PC-3 (cell line): ENCODE measurements at places on chromosomes 6 and 20. TPM values are rescaled to one million over a fixed set of nuclear protein-coding genes. Genes with fewer than 3 reads are reported as not detected.

DNA sequence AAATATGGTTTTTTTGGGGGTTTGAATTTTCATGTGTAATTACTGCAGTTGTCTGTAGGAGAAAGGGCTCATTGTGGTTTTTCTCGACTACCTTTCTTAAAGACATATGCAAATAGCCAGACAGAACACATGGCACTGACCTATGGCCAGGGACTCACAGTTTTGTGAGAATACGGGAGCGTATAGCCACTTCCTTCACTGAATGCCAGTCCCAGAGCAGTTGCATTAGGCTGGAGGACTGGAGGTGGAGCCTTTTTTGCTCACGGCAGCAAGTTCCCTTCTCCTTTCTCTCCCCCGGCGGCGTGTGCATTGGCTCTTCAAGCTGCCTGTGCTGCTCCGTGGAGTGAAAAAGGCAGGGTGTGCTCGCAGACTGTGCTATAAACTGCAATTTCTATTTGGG is 114.9 kb downstream of the AKAP7 start:
- no peaks in the 10 kb centered on the region for H3K36me3 ChIP-seq
- no peak overlapping the region for H3K27ac ChIP-seq
- H3K4me3 ChIP-seq: peak overlapping the region; percentile 59
- H3K4me1 ChIP-seq: no peaks in the 10 kb centered on the region
- no peaks in the 10 kb centered on the region for H3K27me3 ChIP-seq
- DNase-seq: peak; percentile 45

DNA sequence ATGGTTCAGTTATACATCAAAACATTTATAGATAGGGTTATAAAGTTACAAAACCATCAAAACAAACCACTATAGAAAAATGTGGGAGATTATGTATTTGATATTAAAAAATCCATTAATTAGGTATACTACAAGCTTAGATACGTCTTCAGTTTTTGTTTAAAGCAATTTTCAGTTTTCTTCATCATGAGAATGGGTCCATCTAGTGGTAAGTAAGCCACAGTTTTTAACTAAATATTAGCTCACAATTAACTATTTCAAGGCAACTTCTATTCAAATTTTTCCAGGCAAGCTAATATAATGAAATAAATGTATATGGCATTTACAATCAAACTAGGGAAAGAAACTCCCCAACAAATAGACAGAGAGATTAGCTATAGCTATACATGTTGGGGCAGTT is 44.4 kb downstream of the RNGTT start:
- DNase-seq: no peak
- no peak overlapping the region for H3K4me3 ChIP-seq
- H3K27me3 ChIP-seq: no peaks in the 10 kb centered on the region
- no peak overlapping the region for H3K27ac ChIP-seq
- no peaks in the 10 kb centered on the region for H3K36me3 ChIP-seq

DNA sequence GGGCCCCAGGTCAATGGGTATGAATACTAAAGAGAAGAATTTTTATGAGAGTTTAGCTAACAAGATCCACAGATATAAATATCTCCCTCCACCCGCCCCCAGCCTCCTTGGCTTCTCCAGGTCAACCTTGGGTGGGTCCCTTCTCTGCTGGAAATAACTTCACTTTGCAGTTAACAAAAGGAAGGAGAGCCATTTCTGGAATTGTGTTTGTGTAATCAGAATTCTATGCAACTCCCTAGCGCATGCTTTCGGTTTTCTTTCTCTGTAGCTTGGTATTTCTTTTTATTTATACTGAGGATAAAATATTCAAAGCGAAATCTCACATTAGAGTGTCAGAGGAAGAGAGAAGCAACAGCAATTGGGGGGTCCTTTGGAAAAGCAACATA is 27.1 kb downstream of the RIPOR2 start:
- no peaks in the 10 kb centered on the region for H3K36me3 ChIP-seq
- no peak overlapping the region for H3K27ac ChIP-seq
- peak overlapping the region; percentile 33; the same call in 1 of the 2 replicates for H3K4me3 ChIP-seq
- H3K4me1 ChIP-seq: peaks cover 32% of the 10 kb centered on the region
- DNase-seq: peak; percentile 66
- peaks cover 12% of the 10 kb centered on the region; the same call in 1 of the 2 replicates for H3K27me3 ChIP-seq

DNA sequence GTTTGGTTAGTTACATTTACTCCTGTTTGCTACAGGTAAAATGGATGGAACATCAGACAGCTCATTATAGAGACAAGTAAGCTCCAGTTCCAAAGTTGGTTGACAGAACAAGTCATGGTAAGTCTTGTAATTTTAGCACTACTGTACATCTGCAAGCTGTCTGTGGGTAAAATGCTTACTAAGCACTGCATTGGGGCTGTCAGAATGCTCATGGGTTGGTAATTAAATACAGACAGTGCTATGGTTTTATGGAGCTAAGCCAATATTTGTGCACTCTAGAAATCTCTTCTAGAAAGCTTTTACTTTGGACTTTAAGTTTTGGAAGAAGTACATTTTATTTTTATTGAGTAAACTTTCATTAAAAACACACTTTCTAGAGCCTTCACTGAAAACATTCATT is 419.2 kb upstream of the MMS22L start:
- H3K27ac ChIP-seq: no peak overlapping the region
- no peaks in the 10 kb centered on the region for H3K36me3 ChIP-seq
- no peaks in the 10 kb centered on the region for H3K4me1 ChIP-seq
- H3K4me3 ChIP-seq: no peak overlapping the region
- H3K27me3 ChIP-seq: no peaks in the 10 kb centered on the region

- peak; percentile 9 for DNase-seq
- H3K4me1 ChIP-seq: no peaks in the 10 kb centered on the region
- H3K4me3 ChIP-seq: no peak overlapping the region
- no peaks in the 10 kb centered on the region for H3K36me3 ChIP-seq
- H3K27me3 ChIP-seq: no peaks in the 10 kb centered on the region
Measured at GRCh38 chr6:93562582-93562981, 143.2 kb upstream of the EPHA7 start.

- H3K4me3 ChIP-seq: no peak overlapping the region
- H3K36me3 ChIP-seq: 0 out of 2 replicates have a peak, but pooled peaks cover 2% of the 10 kb centered on the region
- no peak overlapping the region for H3K27ac ChIP-seq
- H3K4me1 ChIP-seq: no peaks in the 10 kb centered on the region
Measured at GRCh38 chr20:41540918-41541317, 77.3 kb downstream of the CHD6 start.

DNA sequence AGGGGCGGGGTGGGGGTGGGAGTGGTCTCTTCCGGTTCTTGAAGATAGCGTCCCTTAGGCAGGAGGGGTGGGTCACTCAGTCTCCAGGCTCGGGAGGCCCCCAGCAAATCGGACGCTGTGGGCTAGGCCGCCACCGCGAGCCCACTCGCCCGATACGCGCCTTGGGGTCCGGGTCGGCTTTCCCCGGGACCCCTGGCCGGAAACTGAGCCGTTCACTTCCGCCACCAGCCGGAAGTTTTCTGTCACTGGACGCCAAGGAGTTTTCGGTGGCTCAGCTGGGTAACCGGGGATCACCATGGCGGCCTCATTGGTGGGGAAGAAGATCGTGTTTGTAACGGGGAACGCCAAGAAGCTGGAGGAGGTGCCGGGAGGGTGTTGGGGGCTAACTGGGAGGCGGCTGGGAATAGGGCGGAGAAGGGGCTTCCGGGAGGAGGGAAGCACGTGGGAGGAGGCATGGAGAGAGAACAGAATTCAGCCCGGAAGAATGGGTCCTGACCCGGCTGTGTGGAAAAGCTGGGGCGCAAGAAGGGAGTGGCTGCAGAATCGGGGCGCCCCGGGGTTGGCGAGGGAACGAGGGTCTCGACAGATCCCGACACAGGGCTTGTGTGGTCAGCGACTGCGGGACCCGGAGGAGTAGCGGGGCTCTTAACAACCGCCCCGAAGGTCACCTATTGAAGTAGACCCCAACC is at the start of gene ITPA:
Gene ITPA (plus strand): TSS at position 242 of the 689 bp plus-strand sequence. CDS start 54 bp downstream, at position 296.
- peak; percentile 51 for DNase-seq
- peak within 1 kb of the TSS; percentile 55 for H3K27ac ChIP-seq
- H3K4me3 ChIP-seq: peak within 1 kb of the TSS; percentile 89
- no peaks in the 10 kb centered on the region for H3K27me3 ChIP-seq
- H3K36me3 ChIP-seq: peaks cover 7% of the 10 kb centered on the region; the same call in 1 of the 2 replicates

- peak overlapping the region; percentile 15; the same call in 1 of the 2 replicates for H3K4me3 ChIP-seq
- no peaks in the 10 kb centered on the region for H3K36me3 ChIP-seq
- no peaks in the 10 kb centered on the region for H3K4me1 ChIP-seq
- H3K27me3 ChIP-seq: peaks cover 31% of the 10 kb centered on the region; the same call in 1 of the 2 replicates
Measured at GRCh38 chr20:6142348-6142993, 19.6 kb upstream of the FERMT1 start.

DNA sequence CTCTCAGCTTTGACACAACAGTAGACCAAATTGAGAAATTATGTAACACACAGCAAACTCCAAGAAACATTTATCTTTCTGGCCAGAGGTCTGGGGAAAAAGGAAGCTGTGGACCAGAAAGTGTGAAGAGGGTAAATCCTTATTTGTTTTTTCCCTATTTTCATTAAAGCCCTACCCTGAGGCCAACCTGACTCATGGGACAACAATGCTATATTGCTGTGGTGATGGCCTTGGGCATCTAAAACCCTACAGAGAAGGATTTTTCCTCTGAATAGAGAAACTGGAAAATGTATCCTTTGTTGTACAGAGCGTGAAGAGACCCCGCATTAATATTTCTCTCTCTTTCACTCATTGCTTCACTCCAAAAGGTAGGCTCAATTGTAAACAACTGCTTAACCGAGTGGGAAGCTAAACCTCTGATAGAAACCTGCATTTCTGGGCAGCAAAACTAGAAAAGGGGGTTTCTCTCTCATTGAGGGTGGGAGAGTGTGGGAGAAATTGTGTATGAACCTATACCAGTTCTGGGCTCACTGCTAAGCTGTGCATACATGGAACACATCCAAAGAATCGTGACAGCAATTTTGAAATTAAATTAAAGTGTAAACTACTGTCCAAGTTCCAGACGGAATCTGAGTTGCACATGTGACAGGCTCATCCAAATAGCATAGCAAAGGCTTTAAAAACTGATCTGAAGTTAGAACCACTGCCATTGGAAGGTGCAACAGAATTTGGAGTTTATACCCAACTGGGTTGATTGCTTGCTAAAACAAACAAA is 175.5 kb downstream of the CLVS2 start:
- H3K27me3 ChIP-seq: no peaks in the 10 kb centered on the region; the same call in 1 of the 2 replicates
- DNase-seq: peak; percentile 7
- no peak overlapping the region for H3K4me3 ChIP-seq
- no peaks in the 10 kb centered on the region for H3K4me1 ChIP-seq
- no peaks in the 10 kb centered on the region for H3K36me3 ChIP-seq

DNA sequence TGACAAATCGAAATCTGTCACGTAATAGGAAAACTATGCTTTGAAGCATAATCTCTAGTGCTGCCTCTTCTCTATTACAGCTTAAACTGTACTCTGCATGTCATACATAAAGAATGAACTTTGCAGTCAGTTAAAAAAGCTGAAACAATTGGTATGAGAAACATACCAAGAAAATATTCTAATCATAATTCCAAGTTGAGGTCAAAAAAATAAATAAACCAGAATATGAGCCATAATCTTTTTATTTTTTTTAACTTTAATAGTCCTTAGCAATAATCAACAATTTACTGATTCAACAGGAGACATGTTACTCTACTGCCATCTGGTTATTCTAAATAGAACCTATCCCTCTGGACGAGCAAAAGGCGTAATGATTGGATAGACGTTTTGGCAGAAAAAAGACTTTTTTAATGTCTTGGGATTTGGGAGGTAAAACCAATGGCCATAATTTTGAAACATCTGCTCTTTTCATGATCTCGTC is 224.4 kb upstream of the FLRT3 start:
- H3K27me3 ChIP-seq: no peaks in the 10 kb centered on the region
- H3K36me3 ChIP-seq: no peaks in the 10 kb centered on the region
- H3K4me1 ChIP-seq: no peaks in the 10 kb centered on the region
- H3K27ac ChIP-seq: no peak overlapping the region
- no peak overlapping the region for H3K4me3 ChIP-seq

DNA sequence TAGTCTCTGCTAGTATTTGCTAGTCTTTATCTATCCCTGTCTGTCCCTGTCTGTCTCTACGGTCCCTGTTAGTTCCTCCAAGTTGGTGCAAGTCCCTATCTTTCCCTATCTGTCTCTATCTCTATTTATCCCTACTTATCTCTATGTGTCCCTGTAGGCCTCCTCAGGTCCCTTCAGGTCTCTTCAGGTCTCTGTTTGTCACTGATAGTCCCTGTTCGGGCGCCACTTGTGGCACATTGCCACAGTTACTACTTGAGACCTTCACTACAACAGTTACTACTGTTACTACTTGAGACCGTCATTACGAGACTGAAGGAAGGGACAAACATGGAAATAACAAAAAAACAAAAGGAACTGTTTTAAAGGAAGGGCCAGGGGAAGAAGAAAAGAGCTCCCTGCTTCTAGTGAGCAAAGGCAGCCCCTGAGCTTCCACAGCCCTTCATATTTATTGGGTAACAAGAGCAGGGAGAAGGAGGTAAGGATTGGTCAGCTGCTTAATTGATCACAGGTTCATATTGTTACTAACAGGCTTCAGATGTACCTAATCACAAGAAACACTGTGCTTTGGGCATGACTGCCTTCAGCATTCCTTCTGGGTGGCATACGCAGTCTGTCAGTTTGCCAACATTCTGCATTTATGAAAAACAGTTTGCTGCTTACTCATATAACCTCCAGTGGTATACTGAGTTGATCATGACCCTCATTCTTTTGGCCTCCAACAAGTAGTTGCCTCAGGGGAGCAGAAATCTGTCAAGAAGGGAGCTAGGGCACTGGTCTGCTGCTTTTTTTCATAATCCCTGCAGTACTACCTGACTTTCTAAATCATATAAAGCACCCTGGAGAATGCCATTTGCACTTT is 8.4 kb downstream of the EPB41L2 start:
- DNase-seq: peak; percentile 75
- H3K27me3 ChIP-seq: no peaks in the 10 kb centered on the region
- H3K36me3 ChIP-seq: peaks cover 31% of the 10 kb centered on the region
- peaks cover 27% of the 10 kb centered on the region for H3K4me1 ChIP-seq

DNA sequence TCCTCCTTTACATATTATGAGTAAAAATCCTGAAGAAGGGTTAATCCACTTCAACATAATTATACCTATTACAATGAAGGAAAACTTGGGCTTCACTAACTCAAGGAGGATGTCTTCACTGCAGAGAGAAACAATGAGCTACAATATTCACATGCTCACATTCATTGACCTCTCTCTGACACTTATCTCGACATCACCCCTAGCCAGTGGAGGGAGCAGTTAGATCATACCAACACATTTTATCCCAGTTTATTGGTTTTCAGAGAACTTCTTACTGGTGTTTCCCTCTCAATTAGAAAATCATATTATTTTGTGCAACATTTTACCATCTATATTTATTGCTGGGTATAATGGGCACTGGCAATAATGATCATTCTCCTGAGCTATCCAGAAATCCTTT is 646.5 kb downstream of the TENT5A start:
- H3K27ac ChIP-seq: no peak overlapping the region
- no peaks in the 10 kb centered on the region for H3K27me3 ChIP-seq
- H3K4me1 ChIP-seq: no peaks in the 10 kb centered on the region
- no peak overlapping the region for H3K4me3 ChIP-seq
- H3K36me3 ChIP-seq: no peaks in the 10 kb centered on the region

- no peak overlapping the region for H3K4me3 ChIP-seq
- H3K36me3 ChIP-seq: 0 out of 2 replicates have a peak, but pooled peaks cover 3% of the 10 kb centered on the region
- DNase-seq: no peak
- H3K27me3 ChIP-seq: no peaks in the 10 kb centered on the region
- H3K4me1 ChIP-seq: no peaks in the 10 kb centered on the region
Measured at GRCh38 chr6:11514672-11515071, 22.9 kb upstream of the TMEM170B start.

The DXO gene
- total RNA-seq: 27.1 and 32.4 TPM in 2 replicates

The MDFI gene
- 96.4 and 113 TPM in 2 replicates for total RNA-seq

The PRDM1 gene
- total RNA-seq: 2.0 and 2.5 TPM in 2 replicates

The RHAG gene
- total RNA-seq: not detected in 2 replicates

The ENPP1 gene
- total RNA-seq: 4.4 and 5.1 TPM in 2 replicates

The CD24 gene
- 117 and 125 TPM in 2 replicates for total RNA-seq

The KHDC1 gene
- total RNA-seq: 5.1 and 7.9 TPM in 2 replicates

The LHFPL5 gene
- total RNA-seq: not detected in 2 replicates

The ACSS1 gene
- 2.3 and 2.4 TPM in 2 replicates for total RNA-seq
